ENCODE measurements at places on chromosomes 12 and 14.

DNA sequence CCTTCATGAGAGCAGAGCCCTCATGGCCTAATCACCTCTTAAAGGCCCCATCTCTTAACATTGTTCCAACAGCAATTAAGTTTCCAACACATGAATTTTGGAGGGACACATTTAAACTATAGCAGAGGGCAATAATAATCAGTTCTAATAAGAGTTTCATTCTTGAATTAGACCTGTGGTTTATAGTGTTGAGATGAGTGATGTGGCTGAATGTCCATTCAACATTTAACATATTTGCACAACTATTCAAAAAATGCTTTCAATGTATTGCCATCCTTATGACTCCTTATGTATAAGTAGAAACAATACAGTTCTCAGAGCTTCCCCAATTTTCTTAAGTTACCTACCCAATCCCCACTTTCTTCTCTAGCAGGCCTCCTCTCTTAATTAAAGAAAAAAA lies 21.5 kb downstream of the KLHL28 start:
- no peak for DNase-seq

DNA sequence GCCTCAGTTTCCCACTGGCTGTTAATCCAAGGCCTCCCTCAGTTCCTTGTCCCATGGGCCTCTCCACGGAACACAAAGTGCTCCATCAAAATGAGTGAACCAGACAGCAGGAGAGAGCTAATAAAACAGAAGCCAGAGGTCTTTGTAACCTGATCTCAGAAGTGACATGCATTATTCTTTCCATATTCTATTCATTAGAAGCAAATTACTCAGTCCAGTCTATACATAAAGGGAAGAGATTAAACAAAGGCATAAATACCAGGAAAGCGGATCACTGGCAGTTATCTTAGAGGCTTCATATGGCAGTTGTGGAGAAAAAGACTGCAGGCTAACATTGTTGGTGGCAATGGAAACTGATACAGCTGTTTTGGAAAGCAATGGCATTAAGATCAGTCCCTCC lies 170.6 kb upstream of the GARIN6 start:
- DNase-seq: no peak

DNA sequence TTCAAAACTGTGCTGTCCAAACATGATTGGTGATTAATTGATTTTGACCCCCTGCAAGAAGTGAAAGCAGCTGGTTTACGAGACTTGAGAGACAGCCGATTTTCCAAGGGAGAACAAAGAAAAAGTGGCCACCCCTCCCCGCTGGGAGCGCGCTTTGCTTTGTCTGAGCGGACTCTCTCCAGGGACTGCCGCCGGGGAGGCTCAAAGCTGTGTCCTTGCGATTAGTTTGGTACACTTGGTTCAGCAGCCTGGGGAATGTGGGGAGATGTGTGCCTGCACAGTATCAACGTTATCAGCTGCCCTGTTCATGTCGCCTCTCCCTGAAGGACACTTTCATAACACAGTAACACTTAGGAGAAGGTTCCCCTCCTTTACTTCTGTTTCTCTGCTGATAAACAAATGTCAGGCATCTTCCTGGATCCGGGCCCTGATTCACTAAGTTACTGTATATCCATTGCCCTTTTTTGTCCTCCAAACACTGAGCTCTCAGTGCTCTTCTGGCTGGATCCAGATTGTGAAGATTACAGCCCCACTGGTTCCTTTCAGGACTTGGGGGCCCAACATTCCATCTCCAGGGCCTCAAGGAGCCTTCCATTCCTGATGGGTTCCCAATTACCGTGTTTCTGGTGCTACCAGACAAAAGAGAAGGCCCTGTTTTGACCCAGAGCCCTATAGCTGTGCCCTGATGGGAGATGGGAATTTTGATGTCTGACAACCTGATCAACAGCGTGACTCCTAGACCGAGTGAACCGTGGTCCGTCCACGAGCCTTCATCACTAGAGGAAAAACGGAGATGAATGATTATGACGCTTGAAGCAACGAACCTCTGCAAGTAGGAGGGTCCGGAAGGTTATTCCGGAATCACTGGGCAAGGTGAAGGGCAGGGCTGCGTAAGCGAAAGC lies 31.7 kb upstream of the TUBA1C start:
- DNase-seq: no peak

DNA sequence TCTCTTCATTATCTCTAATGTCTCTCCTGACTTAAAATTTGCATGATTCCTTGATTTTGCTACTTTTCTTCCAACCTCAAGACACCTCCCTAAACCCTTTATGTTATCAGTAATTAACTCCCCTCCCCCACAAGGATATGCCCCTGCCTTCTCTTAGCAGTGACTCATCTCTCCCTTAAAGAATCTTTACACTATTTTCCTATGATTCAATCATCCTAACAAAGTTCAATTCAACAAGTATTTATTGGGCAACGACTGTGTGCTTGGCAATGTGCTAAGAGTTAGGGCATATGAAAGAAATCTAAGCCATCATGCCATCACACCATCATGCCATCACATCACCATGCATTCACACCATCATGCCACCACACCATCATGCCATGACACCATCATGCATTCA lies 80.1 kb downstream of the ANO2 start:
- peak; percentile 20 for DNase-seq

GRCh38 chr12:90924406-90924805 lies 30.6 kb downstream of the CCER1 start:
- no peak for DNase-seq

- no peak for DNase-seq
Measured at GRCh38 chr14:52898496-52898895, 52.4 kb downstream of the FERMT2 start.

GRCh38 chr14:85531141-85531586 lies 1.2 kb downstream of the FLRT2 start:
- no peak for DNase-seq

DNA sequence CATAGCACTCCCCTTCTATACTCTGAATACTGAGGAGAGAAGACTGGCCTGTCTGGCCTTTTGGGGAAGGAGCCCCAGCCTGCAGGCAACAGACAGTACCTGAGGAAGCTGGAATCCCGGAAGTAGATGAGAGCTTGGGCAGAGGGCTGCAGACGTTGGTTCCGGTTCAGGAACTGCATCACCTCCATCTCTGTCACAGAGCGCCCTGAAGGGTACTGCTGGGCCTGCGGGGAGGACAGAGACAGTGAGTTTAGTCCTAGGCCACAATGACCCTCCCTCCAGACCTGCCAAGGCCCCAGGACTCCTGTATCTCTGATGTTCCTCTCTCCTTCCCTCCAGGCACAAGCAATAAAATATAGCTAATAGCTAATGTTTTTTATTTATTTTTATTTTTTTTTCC lies 28.4 kb downstream of the TEP1 start:
- no peak for DNase-seq
